Vagina (tissue), 2 donors: ENCODE measurements at places on chromosomes 5 and 9.

GRCh38 chr9:127870887-127871286 lies 6.6 kb downstream of the AK1 start:
- no peak for DNase-seq

- no peak for DNase-seq
Measured at GRCh38 chr5:78594021-78594420, 54.6 kb downstream of the LHFPL2 start.

GRCh38 chr9:134214766-134215419 lies 50.5 kb upstream of the RNU6ATAC start:
- no peak for DNase-seq

DNA sequence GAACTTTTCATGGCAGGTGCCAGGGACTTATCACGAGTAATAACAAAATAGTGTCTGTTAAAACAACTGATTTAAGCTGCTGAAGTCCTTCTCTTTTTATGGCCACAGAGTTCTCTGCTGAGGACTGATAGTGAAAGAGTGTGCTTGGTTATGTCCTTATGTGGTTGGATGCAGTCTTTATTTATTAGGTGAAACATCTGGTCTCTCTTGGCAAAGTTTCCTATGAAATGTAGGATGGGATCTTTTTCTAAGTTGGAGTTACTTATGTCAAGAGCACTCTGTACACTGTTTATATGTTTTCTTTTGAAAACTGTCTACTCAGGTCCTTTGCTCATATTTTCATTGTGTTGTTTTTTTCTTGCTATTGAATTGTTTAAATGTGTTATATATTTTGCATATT lies 1816.1 kb upstream of the C9orf72 start:
- DNase-seq, result no peak

- no peak for DNase-seq
Measured at GRCh38 chr5:180494510-180495181, 467 bp downstream of the CNOT6 start.

DNA sequence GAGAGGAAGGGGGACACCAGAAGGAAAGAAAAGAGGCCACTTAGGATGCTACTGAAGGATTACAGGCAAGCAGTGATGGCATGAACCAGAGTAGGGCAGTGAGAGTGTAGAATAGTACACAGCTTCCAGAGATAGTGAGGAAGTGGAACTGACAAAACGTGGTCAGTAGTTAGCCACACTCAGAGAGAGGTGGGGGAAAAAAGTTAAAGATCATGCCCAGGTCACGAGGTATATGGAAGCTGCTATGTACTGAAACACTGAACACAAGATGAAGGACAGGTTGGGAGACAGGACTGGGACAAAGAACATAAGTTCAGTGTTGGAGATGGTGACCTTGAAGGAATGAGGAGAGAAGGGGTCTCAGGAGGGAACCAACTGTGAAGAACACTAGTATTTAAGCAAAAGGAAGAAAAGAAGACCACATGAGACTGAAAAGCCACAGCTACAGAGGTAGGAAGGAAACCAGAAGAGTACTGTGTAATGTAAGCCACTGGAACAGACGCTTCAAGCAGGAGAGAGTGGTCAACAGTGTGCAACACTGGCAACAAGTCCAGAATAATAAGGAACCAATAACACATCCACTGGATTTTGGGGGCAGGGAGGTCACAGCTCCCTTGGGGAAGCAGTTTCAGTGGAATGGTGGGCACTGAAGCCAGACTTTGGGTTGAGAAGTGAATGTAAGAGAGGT lies 45.5 kb downstream of the ELL2 start:
- no peak for DNase-seq

- no peak for DNase-seq
Measured at GRCh38 chr5:34734326-34734725, 78.2 kb downstream of the RAI14 start.

- DNase-seq, result no peak
Measured at GRCh38 chr5:38433160-38433861, 123.1 kb downstream of the LIFR start.
